Cardiac muscle cell (in vitro differentiated cells and primary cell): ENCODE measurements at places on chromosomes 16 and 17. TPM values are rescaled to one million over a fixed set of nuclear protein-coding genes. Genes with fewer than 3 reads are reported as not detected.

- no peak overlapping the region for H3K4me3 ChIP-seq
- no peaks in the 10 kb centered on the region for H3K36me3 ChIP-seq
- no peak overlapping the region for H3K27ac ChIP-seq
- no peak for DNase-seq
Observed at GRCh38 chr17:41666237-41666641, 22.4 kb upstream of the EIF1 start.

DNA sequence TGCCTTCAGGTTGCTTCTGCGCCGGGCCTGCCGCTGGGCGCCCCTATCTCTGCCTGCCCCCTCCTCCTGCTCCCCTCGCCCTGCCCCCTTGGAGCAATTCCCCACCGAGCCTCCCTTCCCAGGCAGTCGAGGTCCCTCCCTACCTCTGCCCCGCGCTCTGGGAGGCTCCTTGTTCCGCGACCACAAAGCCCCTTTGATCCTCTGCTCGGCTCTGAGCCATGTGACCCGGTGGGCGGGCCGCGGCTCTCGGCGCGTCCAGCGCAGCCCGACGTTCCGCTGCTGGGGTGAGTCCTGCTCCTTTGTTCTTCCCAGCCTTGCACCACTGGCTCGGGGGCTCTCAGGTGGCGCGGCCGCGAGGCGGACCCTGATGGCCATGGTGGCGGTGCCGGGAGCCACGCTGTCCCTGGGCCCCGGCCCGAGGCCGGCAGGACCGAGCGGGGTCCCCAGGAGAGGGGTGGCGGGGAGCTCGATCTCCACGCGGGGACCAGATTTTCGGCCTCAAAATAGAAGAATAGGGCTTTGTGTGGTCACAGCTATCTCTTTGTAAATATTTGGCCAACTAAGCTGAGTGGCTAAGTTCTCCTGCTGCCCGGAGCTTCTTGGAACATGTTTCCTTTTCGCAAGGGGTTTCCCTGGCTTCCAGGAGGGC, 310.6 kb downstream of the SEC14L1 start:
- no peaks in the 10 kb centered on the region for H3K36me3 ChIP-seq
- peaks cover 55% of the 10 kb centered on the region for H3K4me1 ChIP-seq
- peak overlapping the region; percentile 96 for H3K27ac ChIP-seq
- H3K27me3 ChIP-seq = no peaks in the 10 kb centered on the region
- H3K4me3 ChIP-seq = peak overlapping the region; percentile 43

GRCh38 chr17:1473170-1473569, 17.1 kb upstream of the CRK start:
- H3K27me3 ChIP-seq = no peaks in the 10 kb centered on the region
- DNase-seq = no peak
- no peaks in the 10 kb centered on the region for H3K4me1 ChIP-seq
- H3K4me3 ChIP-seq = no peak overlapping the region

GRCh38 chr16:4257646-4258556, 14.9 kb downstream of the TFAP4 start:
- H3K4me1 ChIP-seq = no peaks in the 10 kb centered on the region
- no peaks in the 10 kb centered on the region for H3K27me3 ChIP-seq
- H3K27ac ChIP-seq = peak overlapping the region; percentile 68
- no peak for DNase-seq
- H3K36me3 ChIP-seq = peaks cover 4% of the 10 kb centered on the region

DNA sequence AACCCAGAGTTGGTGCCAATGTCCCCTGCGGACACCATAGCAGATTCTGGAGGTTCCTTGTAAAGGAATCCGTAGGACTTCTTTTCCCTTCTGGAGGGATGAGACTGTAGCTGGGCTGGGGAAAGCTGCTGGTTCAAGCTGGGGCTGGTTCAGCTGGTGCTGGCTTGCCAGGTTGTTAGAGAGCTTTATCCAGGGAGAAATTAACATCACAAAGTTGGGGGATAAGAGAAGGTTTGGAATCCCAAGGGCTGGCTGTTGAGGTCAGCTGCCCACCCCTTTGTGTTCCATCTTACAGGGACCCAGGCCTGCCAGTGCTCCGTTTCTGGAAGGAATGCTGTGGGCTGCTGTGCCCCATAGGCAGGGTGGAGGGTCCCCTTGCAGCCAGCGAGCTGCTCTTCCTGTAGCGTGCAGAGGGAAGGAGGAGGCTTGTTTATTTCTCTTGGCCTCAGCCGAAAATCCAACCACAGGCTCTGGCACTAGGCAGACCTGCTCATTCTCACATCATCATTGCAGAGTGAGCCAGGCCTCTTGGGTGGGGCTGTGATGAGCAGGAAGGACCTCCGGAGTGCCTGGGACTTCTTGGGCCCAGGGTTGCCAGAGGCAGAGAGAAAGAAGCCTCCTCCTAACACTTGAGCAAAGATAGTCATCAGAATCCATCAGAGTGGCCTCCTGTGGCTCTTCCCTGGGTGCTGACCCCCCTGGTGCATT, 251.1 kb downstream of the SEC14L1 start:
- H3K27me3 ChIP-seq = no peaks in the 10 kb centered on the region
- DNase-seq = no peak
- no peak overlapping the region for H3K4me3 ChIP-seq
- peaks cover 61% of the 10 kb centered on the region for H3K4me1 ChIP-seq
- peak overlapping the region; percentile 50 for H3K27ac ChIP-seq

DNA sequence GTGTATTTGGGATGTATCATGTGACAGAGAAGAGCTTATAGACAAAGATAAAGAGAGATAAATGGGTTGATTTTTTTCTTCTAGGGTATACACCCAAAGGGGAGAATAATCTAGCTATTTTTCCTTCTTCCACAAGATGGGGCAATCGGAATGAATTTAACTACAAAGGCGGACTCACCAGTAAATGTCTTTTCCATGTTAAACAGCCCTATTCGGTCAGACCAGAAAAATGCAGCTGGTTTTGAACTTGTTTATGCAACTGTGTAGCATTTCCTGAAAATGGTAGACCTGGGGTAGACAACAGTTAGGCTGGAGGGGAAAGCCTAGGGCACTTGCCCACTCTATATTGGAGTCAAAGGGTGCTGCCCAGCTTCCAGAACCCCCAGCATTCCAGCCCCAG, 477.1 kb downstream of the TOX3 start:
- H3K27me3 ChIP-seq = no peaks in the 10 kb centered on the region
- no peak overlapping the region for H3K4me3 ChIP-seq
- no peaks in the 10 kb centered on the region for H3K4me1 ChIP-seq
- peak; percentile 27 for DNase-seq

- no peak for DNase-seq
- no peak overlapping the region for H3K27ac ChIP-seq
- no peaks in the 10 kb centered on the region for H3K36me3 ChIP-seq
- no peak overlapping the region for H3K4me3 ChIP-seq
- no peaks in the 10 kb centered on the region for H3K27me3 ChIP-seq
Observed at GRCh38 chr17:43854498-43854897, 7.5 kb downstream of the CD300LG start.

- H3K27me3 ChIP-seq = no peaks in the 10 kb centered on the region
- no peak overlapping the region for H3K4me3 ChIP-seq
- no peak for DNase-seq
- peaks cover 7% of the 10 kb centered on the region for H3K4me1 ChIP-seq
- no peaks in the 10 kb centered on the region for H3K36me3 ChIP-seq
Observed at GRCh38 chr17:17057057-17057551, 14.8 kb downstream of the MPRIP start.

GRCh38 chr17:77366558-77367245, 225.9 kb downstream of the SEC14L1 start:
- no peaks in the 10 kb centered on the region for H3K27me3 ChIP-seq
- no peak for DNase-seq
- H3K4me3 ChIP-seq = no peak overlapping the region
- no peak overlapping the region for H3K27ac ChIP-seq
- peaks cover 15% of the 10 kb centered on the region for H3K4me1 ChIP-seq

GRCh38 chr16:69157196-69157595, 24.7 kb downstream of the UTP4 start:
- H3K4me3 ChIP-seq = no peak overlapping the region
- H3K4me1 ChIP-seq = no peaks in the 10 kb centered on the region
- H3K27ac ChIP-seq = no peak overlapping the region
- no peak for DNase-seq
- peaks cover 65% of the 10 kb centered on the region for H3K36me3 ChIP-seq
- H3K27me3 ChIP-seq = no peaks in the 10 kb centered on the region

DNA sequence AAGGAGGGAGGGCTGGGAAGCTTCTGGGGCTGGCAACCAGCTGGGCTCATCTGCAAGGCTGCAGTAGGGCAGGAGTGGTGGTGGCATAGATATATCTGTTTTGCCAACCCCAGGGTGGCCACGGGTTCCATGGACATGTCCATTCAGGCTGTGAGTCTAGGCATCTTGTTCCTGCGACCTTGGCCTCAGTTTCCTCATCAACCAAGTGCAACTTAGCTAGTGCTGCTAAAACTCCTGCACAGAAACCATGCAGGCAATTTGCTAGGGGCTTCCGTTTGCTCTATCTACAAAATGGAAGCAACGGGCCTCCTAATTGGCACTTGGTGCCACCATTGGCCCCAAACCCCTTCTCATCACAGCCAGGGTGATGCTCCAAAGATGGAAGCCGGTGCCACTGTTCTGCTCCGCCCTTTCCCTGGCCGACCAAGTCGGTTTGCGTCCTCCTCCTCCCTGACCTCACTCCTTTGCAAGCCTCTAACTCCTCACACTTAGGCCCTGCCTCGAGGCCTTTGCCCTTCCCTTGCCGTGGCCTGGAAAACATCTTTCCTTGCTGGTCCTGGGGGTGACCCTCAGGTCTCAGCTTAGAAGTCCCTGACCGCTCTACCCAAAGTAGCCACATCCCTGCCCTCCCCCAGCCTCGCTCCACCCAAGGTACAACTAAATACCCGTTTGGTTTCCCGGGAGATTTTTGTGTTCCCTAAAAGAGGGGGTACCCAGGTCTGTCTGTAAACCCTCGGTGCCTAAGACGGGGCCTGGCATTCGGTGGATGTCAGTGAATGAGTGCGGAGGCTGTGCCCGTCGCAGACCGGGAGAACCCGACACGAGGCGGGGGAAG, 1.2 kb downstream of the SREBF1 start:
- H3K27ac ChIP-seq = peak overlapping the region; percentile 15
- no peaks in the 10 kb centered on the region for H3K27me3 ChIP-seq
- H3K36me3 ChIP-seq = no peaks in the 10 kb centered on the region

- H3K36me3 ChIP-seq = no peaks in the 10 kb centered on the region
- no peak overlapping the region for H3K27ac ChIP-seq
- no peak for DNase-seq
- H3K27me3 ChIP-seq = no peaks in the 10 kb centered on the region
- H3K4me3 ChIP-seq = no peak overlapping the region
- no peaks in the 10 kb centered on the region for H3K4me1 ChIP-seq
Observed at GRCh38 chr17:28959471-28959871, 8.2 kb upstream of the PHF12 start.

- H3K4me1 ChIP-seq = peaks cover 5% of the 10 kb centered on the region
- no peak for DNase-seq
- no peaks in the 10 kb centered on the region for H3K27me3 ChIP-seq
- no peak overlapping the region for H3K27ac ChIP-seq
Observed at GRCh38 chr17:2033153-2033552, 3.2 kb downstream of the DPH1 start.

- peaks cover 5% of the 10 kb centered on the region for H3K4me1 ChIP-seq
- no peak for DNase-seq
- H3K27ac ChIP-seq = no peak overlapping the region
- no peaks in the 10 kb centered on the region for H3K27me3 ChIP-seq
Observed at GRCh38 chr16:66774981-66775380, 23.6 kb upstream of the DYNC1LI2 start.

- H3K27ac ChIP-seq = peak overlapping the region; percentile 79
- peaks cover 12% of the 10 kb centered on the region for H3K36me3 ChIP-seq
- H3K27me3 ChIP-seq = no peaks in the 10 kb centered on the region
- H3K4me3 ChIP-seq = no peak overlapping the region
- no peak for DNase-seq
Observed at GRCh38 chr17:21199856-21200255, 14.1 kb downstream of the TMEM11 start.

- DNase-seq = peak; percentile 35
- H3K4me3 ChIP-seq = peak overlapping the region; percentile 14
- no peaks in the 10 kb centered on the region for H3K36me3 ChIP-seq
- H3K27me3 ChIP-seq = peaks cover 44% of the 10 kb centered on the region
- H3K27ac ChIP-seq = no peak overlapping the region
Observed at GRCh38 chr16:31331141-31331764, 23.7 kb upstream of the ITGAX start.

DNA sequence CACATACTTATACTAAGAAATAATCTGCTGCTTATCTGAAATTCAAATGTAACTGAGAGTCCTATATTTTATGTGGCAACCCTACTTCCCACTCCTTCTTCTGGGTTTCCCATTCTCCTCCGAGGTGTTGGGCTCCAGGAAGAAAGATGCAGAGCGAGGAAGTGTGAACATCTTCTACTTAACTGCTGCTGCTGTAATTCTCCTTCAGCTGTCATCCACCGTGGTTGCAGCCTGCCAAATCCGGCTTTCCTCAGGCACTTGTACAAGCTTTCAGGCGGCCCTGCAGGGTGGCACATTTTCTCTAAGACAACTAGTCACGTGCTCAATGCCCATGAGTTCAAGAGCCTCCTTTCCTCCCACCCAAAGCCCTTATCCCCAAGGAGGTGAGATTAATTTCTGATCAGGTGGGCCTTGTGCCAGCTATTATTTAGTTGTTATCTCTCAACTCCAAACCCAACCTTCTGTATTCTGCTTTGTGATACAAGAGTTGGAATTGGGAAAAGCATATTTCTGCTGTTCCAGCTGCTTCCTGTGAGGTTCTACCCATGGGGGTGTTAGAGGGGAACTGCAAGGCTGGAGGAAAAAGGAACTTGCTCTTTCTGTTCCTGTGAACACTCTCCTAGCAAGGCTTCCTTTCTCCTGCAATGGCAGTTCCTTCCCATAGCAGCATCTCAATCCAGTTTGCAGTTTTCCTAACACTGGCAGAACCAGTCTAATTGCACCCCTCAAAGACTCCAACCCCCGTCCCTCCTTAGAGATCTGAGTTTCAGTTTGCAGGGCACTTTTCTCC, 67.6 kb upstream of the RBBP6 start:
- H3K36me3 ChIP-seq = no peaks in the 10 kb centered on the region
- H3K27ac ChIP-seq = no peak overlapping the region
- no peak for DNase-seq
- H3K27me3 ChIP-seq = no peaks in the 10 kb centered on the region

GRCh38 chr16:14095883-14096551, 24.9 kb downstream of the MRTFB start:
- peaks cover 58% of the 10 kb centered on the region for H3K4me1 ChIP-seq
- H3K27ac ChIP-seq = peak overlapping the region; percentile 61
- no peak for DNase-seq
- H3K36me3 ChIP-seq = no peaks in the 10 kb centered on the region

DNA sequence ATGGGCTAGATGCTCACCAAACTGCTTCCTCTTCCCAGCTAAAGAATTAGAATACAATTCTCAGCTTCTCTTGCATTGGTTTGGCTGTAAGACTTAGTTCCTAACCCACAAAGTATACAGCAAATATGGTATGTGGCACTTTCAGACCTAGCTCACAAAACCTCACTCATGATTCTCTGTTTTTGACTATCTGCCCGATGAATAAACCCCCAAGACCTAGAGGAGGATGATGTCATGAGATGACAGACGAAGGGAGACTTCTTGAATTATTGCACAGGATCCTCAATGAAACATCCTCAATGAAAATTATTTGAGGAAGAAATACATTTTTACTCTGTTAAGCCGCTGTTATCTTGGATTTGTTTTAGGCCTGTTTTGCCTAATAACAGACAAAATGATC, 14.3 kb downstream of the CNOT1 start:
- DNase-seq = peak; percentile 28
- no peaks in the 10 kb centered on the region for H3K4me1 ChIP-seq
- H3K27me3 ChIP-seq = no peaks in the 10 kb centered on the region
- no peak overlapping the region for H3K27ac ChIP-seq
- peaks cover 15% of the 10 kb centered on the region for H3K36me3 ChIP-seq
- H3K4me3 ChIP-seq = no peak overlapping the region

KRT40 gene
- total RNA-seq = not detected in 2 replicates

HYDIN gene
- 0.95 and 2.0 TPM in 2 replicates for total RNA-seq

IFT20 gene
- 41.9 and 45.6 TPM in 2 replicates for total RNA-seq

USP43 gene
- total RNA-seq = 1.2 and 2.8 TPM in 2 replicates

ITGB4 gene
- 0.09 and 0.21 TPM in 2 replicates for total RNA-seq

KRT28 gene
- not detected in 2 replicates for total RNA-seq

MTSS2 gene
- total RNA-seq = 47.2 and 82.3 TPM in 2 replicates

GNAO1 gene
- 2.7 and 3.3 TPM in 2 replicates for total RNA-seq

C16orf95 gene
- 6.1 and 8.6 TPM in 2 replicates for total RNA-seq

CES4A gene
- 12.4 and 15.7 TPM in 2 replicates for total RNA-seq
